ENCODE measurements at places on chromosomes 16 and 17.

- no peak for DNase-seq
Measured at GRCh38 chr16:50781518-50781917, 39.6 kb downstream of the CYLD start.

DNA sequence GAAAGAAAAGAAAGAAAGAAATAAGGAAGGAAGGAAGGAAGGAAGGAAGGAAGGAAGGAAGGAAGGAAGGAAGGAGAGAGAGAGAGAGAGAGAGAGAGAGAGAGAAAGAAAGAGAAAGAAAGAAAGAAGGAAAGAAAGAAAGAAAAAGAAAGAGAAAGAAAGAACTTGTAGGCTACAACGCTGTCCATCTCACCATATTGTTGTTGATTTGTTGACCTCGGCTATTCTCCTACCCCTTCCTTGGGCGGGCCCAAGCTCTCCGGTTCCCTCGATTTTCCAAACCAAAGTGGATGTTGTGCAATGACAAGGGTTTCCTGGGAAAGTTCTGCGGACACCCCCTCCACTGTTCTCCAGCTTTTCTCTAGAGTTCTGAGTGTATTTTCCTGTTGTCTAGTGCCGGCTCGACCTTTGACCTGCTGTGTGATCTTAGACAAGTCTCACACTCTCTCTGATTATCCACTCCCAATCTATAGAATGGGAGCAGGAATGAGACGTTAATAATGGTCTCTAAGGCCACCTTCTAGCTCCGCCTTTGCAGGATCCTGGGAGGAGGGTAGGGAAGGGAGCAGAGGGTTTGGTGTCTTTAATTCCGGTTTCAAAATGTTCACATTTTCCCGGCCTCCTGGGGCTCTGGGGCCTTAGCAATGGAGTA lies 1.6 kb downstream of the IRX6 start:
- no peak for DNase-seq

DNA sequence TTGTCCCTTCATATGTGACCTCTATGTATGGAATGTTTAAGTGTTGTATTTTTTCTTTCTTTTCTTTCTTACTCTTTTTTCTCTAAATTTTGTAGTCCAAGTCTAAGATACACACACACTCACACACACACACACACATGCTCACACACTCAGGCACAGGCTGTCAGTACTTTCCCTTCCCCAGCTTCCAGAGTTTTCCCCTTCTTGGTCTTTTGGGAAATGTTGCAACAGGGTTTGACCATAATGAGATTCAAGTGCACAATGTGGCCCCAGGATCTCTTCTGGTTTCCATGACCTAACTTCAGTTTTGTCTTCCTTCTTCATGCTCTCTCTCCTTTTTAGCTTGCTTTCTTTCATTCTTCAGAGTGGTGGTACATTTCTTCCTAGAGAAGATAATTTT lies 289.8 kb upstream of the FOXF1 start:
- no peak for DNase-seq

GRCh38 chr16:12964461-12964860 lies 63.1 kb downstream of the SHISA9 start:
- DNase-seq = no peak

DNA sequence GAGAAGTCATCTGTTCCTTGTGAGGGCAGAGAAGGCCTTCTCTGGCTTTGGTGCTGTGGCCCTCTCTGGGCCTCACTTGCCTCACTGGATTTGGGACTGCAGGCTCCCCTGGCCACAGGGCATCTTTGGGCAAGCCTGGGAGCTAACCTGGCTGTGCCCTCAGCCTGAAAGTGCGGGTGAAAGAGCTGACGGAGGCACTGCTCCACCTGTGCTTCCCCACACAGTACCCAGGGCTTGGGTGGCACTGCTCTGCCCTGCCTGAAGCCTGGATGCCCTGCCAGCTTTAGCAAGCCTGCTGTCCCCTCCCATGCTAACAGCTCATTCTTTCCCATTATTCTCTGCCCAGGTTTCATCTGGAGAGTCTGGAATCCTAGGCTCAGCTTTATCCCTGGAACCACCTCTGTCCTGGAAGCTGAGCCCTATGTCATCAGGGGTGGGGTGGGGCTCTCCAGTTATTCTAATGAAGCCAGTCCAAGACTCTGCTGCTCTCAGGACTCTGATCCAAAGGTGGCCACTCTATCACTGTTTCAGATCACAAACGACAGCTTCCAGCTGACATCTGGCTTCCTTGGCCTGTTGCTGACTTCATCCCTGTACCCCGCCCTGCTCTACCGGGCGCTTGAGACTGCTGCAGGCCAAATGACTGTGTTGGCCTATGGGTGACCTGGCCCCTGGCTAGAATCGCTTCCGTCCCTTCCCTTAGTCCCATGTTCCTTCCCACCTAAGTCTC lies 29.3 kb downstream of the HIC1 start:
- DNase-seq = no peak

DNA sequence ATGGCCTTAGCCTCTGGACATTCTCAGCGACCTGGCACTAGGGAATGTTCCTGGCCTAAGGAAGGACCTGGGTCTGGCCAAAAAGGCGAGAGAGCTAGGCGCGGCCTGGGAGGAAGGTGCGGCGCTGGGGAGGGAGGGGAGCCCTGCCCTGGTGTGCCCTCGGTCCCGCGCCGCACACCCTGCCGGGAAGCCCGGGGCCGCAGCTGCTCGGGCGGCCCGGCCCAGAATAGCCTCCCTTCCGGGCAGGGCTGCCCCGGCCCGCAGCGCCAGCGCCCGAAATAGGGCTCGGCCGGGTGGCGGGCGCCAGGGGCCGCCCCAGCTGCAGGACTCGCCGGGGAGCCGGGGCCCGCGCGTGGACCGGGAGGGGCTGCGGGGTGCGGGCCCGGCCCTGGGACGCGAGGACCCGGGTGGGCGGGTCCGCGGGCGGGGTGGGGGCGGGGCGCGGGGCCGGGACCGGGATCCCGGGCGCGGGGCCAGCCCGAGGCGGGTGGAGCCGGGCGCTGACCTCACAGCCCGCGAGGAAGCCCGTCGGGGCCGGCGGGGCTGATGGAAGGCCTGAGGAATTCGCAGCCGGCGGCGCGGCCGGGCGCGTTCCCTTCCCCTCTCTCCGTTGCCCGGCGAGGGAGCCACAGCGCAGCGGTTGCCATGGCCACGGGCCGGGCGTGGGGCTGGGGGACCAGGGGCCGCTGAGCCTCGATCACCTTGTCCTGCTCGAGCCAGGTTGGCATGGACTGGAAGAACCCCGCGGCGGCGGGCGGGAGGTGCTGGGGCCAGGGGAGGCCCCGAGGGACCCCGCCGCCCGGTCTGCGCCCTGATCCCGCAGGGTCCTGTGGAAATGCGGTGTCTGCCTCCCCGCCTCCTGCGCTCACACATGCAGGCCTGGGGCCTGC lies 18.1 kb downstream of the SOCS3 start:
- DNase-seq = no peak

DNA sequence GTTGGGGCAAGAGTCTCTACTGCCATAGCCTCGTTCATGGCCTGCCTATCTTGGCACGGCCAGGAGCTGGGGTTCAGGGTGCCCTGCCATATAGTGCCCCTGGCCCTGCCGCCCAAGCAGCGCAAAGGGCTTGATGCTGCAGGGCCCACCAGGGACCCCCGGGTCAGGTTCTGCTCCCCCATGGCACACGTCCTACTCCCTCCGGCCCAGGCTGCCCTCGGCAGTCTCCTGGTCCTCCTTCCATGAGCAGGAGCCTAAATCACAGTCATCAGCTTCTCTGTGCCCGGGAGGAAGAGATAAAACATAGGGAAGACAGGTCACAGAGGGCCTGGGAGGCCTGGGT lies 55.9 kb upstream of the MTSS2 start:
- no peak for DNase-seq

- DNase-seq = no peak
Measured at GRCh38 chr17:30950669-30951399, 20.0 kb upstream of the RNF135 start.

Measured in iPS DF 19.7 (cell line).